Epithelial cell of prostate (primary cell): ENCODE measurements at places on chromosomes 13 and 19.

- DNase-seq, result no peak
Measured at GRCh38 chr19:7654401-7654800, 14.4 kb upstream of the RETN start.

GRCh38 chr19:18776288-18776594 is 14.9 kb downstream of the COMP start:
- DNase-seq, result no peak

- DNase-seq, result no peak
Measured at GRCh38 chr13:42800109-42800643, 18.8 kb downstream of the FAM216B start.

DNA sequence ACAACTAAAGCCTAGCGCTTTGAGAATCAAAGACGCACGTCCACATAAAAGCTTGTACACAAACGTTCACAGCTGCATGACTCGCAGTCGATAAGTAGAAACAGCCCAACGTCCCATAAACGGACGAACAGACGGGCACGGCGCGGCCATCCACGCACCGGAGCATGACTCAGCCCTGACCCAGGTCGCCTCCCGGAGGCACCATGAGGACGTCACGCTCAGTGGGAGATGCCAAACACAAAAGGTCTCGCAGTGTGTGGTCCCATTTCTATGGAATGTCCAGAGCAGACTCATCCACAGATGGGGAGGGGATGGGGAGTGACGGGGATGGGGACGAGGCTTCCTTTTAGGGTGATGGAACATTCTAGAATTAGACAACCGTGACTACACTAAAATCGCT is 9.4 kb downstream of the POLRMT start:
- DNase-seq, result no peak
